Large intestine (tissue), 12 donors: ENCODE measurements at places on chromosomes 12 and 14. TPM values are rescaled to one million over a fixed set of nuclear protein-coding genes. Genes with fewer than 3 reads are reported as not detected.

GRCh38 chr14:104887623-104888488, 22.8 kb downstream of the CEP170B start:
- no peak for DNase-seq

GRCh38 chr12:13094367-13094766, 9.1 kb downstream of the GSG1 start:
- DNase-seq = no peak

DNA sequence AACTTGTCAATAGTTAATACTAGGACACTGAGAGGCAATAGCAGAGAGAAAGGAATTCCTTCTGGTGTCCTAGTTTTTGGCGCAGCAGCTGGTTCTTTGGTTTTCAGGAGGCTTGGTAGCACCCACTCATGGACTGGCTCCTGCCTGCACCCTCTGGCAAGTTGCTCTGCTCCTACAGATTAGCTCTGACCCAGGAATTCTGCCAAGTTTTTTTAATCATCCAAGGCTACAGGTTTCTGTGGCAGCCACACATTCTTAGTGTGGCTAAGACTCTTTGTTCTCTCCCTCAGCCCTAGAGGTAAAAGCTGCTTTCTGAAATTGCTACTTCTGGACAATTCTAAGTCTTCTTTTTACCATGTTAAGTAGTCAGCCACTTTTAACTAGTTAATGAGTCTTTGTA, 72.0 kb upstream of the FKBP4 start:
- DNase-seq = no peak

- DNase-seq = peak; percentile 80
Observed at GRCh38 chr12:92570056-92570753, 132.6 kb upstream of the PLEKHG7 start.

GRCh38 chr12:50276912-50277671, 6.2 kb downstream of the LIMA1 start:
- DNase-seq = no peak

The ASCL1 gene
- 6.4 TPM for polyA plus RNA-seq
